Stimulated activated CD8-positive, alpha-beta memory T cell treated with anti-CD3 and anti-CD28 coated beads, Interleukin-4, amount 100 ng/mL, for 4 hours (primary cell): ENCODE measurements at places on chromosomes 2 and 18.
A peak's percentile ranks its signal among the peaks of the same experiment; 100 is the strongest.

GRCh38 chr2:181891966-181892798 lies 652 bp downstream of the ITPRID2 start:
- peak; percentile 40 for DNase-seq

GRCh38 chr2:109376115-109376514 lies 237.7 kb downstream of the SEPTIN10 start:
- DNase-seq, result no peak

- DNase-seq, result peak; percentile 24
Observed at GRCh38 chr2:263774-264492, at the start of gene SH3YL1. TSS of gene SH3YL1 (minus strand) at chr2:264032. CDS start at chr2:263984, 48 bp downstream.

GRCh38 chr2:19554520-19554919 lies 196.1 kb upstream of the OSR1 start:
- no peak for DNase-seq

- DNase-seq, result no peak
Observed at GRCh38 chr2:217853301-217853881, 149.4 kb downstream of the TNS1 start.

- no peak for DNase-seq
Observed at GRCh38 chr18:10036479-10036878, 122.7 kb downstream of the VAPA start.
